CD4-positive, alpha-beta T cell treated with Interleukin-10 for 1 hour (primary cell): ENCODE measurements at places on chromosomes 4 and X.
A peak's percentile ranks its signal among the peaks of the same experiment; 100 is the strongest.

DNA sequence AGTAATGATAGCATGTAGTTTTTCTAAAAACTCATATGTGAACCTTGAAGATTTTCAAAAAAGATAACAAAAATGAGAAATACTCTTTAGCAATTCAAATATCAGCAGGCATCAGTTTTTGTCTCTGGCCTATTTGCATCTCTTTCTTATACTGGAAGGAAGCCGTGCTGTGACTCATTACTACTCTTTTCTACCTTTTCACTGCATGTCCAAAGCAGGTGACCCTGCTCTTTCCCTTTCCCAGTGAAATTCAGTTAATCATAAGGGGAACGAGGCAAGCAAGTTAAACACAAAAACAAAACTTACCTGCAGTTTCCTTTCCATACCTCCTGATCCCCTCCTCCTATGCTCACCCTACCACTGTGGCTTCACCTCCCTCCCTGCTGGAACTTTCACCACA lies 9.3 kb downstream of the SPATA4 start:
- DNase-seq: no peak

GRCh38 chr4:89308161-89308500 lies 531 bp upstream of the GPRIN3 start:
- no peak for DNase-seq

DNA sequence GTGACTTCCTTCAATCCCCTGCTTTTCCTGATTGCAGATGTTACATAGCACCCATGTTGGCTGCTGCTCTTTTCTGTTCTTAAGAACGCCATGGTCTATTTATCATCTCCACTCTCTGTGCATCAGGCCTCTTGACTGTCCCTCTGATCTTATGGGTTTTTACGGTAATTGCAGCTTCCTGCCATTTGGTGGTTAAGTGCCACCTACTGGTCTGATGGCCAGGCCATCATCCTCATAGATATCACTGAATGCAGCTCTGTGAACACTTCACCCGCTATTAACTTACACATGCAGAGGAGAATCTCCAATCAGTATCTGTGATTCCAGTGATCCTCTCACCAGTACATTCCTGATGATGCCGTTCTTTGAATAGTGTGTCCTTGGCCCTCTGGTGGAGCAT lies 382.4 kb downstream of the TRAM1L1 start:
- no peak for DNase-seq

GRCh38 chr4:141647966-141648365 lies 11.6 kb downstream of the IL15 start:
- DNase-seq: no peak

DNA sequence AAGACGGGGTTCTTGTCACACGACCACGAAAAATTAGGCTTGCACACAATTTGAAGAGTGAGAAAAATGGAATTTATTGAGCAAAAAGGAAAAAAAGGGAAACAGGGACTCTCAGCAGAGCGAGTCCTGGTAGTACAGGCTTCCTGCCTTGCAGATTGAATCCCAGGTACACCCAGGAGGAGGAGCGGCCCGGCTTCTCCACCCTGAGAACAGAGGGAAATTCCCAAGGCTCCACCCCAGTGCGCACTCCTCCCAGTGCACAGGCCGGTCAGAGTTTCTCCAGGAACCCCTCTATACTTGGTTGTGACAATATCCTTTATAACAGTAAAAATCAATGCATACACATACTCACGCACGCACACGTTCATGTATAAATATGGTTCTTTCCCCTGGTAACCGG lies 22.0 kb downstream of the SLC4A4 start:
- no peak for DNase-seq

DNA sequence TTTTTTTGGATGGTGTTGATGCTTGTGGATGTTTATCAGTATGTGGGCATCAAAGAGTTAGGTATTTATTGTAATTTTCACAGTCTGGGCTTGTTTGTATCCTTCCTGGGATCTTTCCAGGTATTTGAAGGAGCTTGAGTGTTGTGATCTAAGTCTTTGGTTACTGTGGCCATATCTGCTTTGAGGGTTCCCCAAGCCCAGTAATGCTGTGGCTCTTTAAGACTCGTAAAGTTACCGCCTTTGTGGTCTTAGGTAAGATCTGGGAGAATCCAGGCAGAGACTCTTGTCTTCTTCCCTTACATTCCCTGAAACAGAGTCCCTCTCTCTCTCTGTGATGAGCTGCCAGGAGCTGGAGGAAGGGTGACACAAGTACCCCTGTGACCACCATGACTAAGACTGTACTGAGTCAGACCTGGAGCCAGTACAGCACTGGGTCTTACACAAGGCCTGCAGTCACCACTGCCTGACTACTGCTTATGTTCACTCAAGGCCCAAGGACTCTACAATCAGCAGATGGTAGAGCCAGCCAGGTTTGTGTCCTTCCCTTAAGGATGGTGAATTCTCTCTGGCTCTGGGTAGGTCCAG lies 62.2 kb downstream of the FMR1NB start:
- DNase-seq: no peak

DNA sequence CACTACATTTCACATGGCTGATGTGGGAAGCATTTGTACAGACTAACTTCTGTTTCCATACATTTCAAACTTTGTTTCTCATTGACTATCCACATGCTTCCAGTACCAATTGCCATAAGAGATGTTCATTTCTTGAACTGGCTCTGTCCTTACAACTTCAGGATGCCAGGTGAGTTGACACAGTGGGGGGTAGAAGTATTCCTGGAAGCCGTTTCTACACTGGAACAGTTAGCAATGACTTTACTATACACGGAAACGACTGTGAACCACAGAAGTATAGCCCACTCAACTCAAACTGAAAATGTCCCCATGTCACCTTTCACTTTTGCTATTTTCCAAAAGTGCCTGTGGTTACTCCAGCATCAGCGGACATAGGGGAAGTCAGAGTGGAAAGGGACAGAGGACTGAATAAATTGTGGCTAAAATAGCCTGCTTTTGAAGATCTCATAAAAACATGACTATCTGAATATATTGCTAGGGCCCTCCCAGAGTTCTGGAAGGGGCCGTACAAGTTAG lies 38.0 kb upstream of the DSPP start:
- no peak for DNase-seq

DNA sequence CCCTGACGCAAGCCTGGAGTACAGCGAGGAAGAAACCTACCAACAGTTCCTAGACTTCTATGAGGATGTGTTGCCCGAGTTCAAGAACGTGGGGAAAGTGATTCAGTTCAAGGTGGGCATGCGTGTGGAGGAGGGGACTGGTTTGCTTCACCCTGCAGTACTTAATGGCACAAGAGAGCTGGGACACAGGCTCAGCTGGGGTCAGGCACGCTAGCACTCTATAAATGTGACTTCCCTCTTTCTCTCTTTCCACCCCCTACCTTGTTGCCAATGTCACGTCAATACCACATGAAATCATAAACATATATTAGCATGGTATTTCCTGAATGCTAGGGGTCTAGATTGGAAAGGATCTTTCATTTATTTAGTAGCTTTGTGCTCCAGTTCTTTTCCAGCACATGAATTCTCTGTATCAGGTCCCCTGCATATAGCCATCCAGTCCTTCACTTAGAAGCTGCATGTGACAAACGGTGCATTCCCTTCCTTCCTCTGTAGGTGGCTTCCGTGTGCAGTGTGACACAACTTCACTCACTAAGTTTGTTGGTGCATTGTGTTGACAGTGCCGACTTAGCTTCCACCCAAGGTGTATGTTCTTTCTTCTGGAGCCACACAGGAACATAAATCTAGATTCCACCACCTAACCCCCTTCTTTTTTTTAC lies 25.6 kb downstream of the ZRSR2 start:
- DNase-seq: peak; percentile 34

DNA sequence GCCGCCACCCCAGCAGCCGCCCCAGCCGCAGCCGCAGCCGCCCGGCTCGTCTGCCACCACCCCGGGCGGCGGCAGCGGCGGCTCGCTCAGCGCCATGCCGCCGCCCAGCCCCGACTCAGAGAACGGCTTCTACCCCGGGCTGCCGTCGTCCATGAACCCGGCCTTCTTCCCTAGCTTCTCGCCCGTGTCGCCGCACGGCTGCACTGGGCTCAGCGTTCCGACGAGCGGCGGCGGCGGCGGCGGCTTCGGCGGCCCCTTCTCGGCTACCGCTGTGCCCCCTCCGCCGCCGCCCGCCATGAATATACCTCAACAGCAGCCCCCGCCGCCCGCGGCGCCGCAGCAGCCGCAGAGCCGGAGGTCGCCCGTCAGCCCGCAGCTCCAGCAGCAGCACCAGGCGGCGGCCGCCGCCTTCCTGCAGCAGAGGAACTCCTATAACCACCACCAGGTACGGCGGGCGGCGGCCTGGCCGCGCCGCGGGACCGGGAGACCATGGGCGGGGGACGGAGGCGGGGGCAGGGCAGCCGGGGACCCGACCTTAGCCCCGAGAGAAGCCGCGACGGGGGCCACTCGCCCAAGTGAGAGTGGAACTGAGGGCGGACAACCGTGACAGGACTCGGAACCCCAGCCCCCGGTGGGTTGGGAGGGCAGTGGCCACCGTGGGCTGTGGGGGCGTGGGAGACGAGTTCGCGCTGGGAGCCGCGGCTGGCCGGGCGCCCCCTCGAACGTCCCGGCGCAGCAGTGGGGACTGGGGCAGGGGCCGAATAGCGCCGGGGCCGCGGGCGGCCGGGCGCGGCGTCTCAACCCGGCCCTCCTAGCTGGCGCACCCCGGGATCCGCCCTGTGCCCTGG lies 1.8 kb downstream of the CPEB2 start:
- DNase-seq: peak; percentile 57

DNA sequence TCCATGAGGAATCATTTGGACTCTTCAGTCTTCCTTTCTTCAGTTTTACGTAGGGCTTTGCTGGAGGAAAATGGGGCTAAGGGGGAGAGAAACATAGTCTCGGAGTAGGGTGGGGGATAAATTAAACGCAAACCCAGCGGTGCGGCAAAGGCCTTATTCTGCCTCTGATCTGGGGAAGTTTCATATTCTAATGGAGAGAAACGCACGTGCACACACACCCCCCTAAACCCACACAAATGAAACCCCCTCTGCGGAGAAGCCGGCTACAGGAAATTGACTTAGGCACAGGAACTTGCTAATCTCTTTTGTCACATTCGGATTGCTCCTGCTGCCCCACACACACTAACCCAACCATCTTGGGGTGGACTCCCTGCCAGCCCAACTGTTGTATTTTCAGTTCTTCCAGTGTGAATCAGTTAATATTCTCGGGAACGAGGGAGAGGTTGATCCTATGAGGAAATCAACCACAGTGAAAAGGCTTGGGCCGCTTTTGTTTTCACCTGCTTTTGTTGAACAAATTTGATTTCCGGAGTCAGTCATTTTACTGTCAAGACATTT lies at the start of gene RHOH:
Gene RHOH, plus strand, starts transcription at position 308 of the 558 bp plus-strand sequence. CDS start 46,356 bp downstream, outside the sequence.
- peak; percentile 89 for DNase-seq

GRCh38 chr4:91961504-91961903 lies 342.3 kb upstream of the GRID2 start:
- no peak for DNase-seq

DNA sequence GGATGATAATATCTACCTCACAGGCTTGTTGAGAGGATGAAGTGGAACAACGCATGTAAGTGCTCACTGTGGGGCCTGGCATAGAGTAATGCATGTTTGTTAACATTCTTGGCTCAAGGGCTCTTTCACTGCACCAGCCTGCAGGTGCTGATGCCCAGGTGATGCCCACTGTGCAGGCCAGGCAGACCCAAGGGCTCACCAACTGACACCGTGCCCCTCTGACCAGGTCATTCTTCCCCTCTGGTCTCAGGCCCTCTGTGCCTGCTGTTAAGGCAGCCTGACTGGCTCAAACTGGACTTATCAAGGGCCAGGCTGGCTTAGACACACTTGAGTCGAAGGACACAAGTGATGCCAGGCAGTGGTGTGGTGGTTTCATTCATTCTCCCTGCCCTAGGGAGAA lies 90.5 kb downstream of the PJA1 start:
- DNase-seq: no peak

DNA sequence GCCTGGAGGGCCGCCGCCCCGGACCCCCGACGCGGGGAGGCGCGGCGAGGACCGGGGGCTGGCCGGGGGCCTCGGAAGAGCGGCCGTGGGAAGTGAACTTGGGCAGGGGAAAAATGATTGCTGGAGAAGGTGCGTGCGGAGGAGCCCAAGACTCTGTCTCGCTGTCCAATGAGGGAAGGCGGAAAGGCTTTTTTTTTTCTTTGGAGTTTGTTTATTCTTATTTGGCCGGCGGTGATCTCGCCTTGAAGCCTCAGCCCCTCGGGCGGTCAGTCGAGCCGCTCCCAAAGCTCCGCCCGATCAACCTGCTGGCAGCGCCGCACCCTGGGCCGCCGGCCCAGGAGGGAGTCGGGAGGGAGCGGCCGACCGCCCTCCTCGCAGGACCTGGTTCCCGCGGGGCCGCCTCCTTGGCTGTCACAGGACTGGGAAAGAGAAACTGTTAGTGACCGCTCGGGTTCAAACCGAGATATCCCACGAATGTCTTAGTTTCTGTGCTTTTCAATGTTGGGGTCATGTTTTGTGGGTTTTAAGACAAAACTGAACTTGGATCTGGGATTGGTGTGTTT lies 2.5 kb downstream of the CPEB2 start:
- DNase-seq: peak; percentile 32

GRCh38 chr4:119655111-119655837 lies 26.7 kb upstream of the PDE5A start:
- DNase-seq: no peak

DNA sequence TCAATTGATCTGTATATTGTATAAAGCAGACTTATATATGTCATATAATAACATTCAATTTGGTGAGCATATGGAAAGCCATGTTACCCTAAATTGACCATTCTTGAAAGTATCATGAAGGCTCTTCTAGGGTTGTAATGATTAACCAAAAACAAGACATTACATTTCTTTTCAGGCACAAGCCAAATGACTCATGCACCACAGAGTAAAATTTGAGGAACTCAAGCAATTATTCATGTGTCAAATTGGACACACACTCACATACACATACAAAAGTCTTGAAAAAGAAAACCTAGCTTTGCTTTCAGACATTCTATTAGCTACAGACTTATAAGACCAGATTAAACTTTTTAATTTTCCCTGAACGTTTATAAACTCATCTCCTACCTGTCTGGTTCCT lies 146.5 kb upstream of the PCDH18 start:
- DNase-seq: no peak

GRCh38 chr4:153233761-153234371 lies 29.6 kb downstream of the TRIM2 start:
- DNase-seq: no peak

GRCh38 chr4:175307326-175307725 lies 389.2 kb downstream of the ADAM29 start:
- no peak for DNase-seq

GRCh38 chr4:63700569-63700968 lies 708.7 kb downstream of the TECRL start:
- no peak for DNase-seq

- no peak for DNase-seq
Observed at GRCh38 chr4:14695095-14695845, 307.0 kb upstream of the CPEB2 start.

- DNase-seq: no peak
Observed at GRCh38 chr4:159266981-159267868, 164.3 kb downstream of the RAPGEF2 start.

DNA sequence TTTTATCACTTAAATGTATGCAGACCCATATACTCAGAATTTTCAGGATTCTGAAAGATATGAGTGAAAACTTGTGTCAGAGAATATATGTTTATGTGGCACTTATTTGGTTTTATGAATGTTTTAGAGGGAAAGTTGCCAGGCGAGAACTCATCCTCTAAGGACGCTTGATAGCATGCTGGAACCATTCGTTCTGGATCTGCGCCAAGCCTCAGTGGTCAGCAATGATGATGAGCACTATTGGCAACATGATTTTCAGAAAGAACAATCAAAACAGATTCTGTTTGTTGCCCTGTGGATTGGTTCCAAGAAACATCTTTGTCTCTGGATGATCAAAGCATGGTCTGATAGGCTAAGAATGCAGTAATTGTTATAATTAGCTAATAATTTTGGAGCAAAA lies 32.1 kb upstream of the RAPGEF2 start:
- DNase-seq: no peak

- DNase-seq: no peak
Observed at GRCh38 chrX:78098108-78098507, 5.9 kb upstream of the PGK1 start.
